ENCODE measurements at places on chromosomes 6 and 20. TPM values are rescaled to one million over a fixed set of nuclear protein-coding genes. Genes with fewer than 3 reads are reported as not detected.

ADGRF1 gene
- polyA plus RNA-seq: not detected

MRPS26 gene
- polyA plus RNA-seq: 71.6 TPM

NR2E1 gene
- not detected for polyA plus RNA-seq

ANKRD66 gene
- polyA plus RNA-seq: not detected
